ENCODE measurements at places on chromosomes 11 and 22. TPM values are rescaled to one million over a fixed set of nuclear protein-coding genes. Genes with fewer than 3 reads are reported as not detected.

Gene OR2D2
- total RNA-seq = not detected

Gene OR51B5
- total RNA-seq = not detected

Gene CDK2AP2
- 165 TPM for total RNA-seq

Gene GALNT18
- 7.0 TPM for total RNA-seq

Gene APOA5
- total RNA-seq = not detected

Gene NXPE2
- total RNA-seq = not detected

Gene APOL6
- 6.5 TPM for total RNA-seq

Gene COPB1
- total RNA-seq = 132 TPM

Gene KCNJ1
- total RNA-seq = not detected

Gene GLB1L2
- 14.7 TPM for total RNA-seq

Gene DSCAML1
- total RNA-seq = 4.0 TPM

Gene GGT1
- 14.5 TPM for total RNA-seq

Gene RIMBP3C
- not detected for total RNA-seq

Gene PGA4
- not detected for total RNA-seq

Gene CSF2RB
- under 0.01 TPM for total RNA-seq

Gene MAPK11
- 5.4 TPM for total RNA-seq

Gene RASD2
- 0.12 TPM for total RNA-seq

Gene MS4A4A
- not detected for total RNA-seq

Gene MRGPRE
- total RNA-seq = not detected

Gene MMP8
- not detected for total RNA-seq

Gene OLFML1
- total RNA-seq = not detected

Gene MSANTD4
- 14.9 TPM for total RNA-seq

Gene XKR3
- not detected for total RNA-seq

Gene CARD18
- total RNA-seq = not detected

Gene POU2AF3
- not detected for total RNA-seq

Gene TNNI2
- not detected for total RNA-seq

Gene ALDH3B1
- 3.9 TPM for total RNA-seq

Gene NRIP3
- total RNA-seq = 14.5 TPM

Gene OR2AG2
- total RNA-seq = 0.14 TPM

Gene OR8G5
- not detected for total RNA-seq

Gene SLC2A11
- 14.3 TPM for total RNA-seq

Gene OR2AG1
- not detected for total RNA-seq

Gene SLC22A9
- not detected for total RNA-seq

Gene IGLL5
- not detected for total RNA-seq

Gene CHST1
- total RNA-seq = 0.65 TPM

Gene NCR3LG1
- total RNA-seq = 2.3 TPM

Gene CRYBB3
- total RNA-seq = 0.43 TPM

Gene JAM3
- total RNA-seq = 22.0 TPM

Gene ACR
- total RNA-seq = not detected

Gene SLC22A6
- not detected for total RNA-seq

Gene VPS37C
- 21.5 TPM for total RNA-seq

Gene CDON
- total RNA-seq = 4.9 TPM

Gene RANGAP1
- 251 TPM for total RNA-seq

Gene SHANK2
- total RNA-seq = 9.5 TPM

Gene C11orf65
- total RNA-seq = 0.81 TPM

Gene ZBED4
- total RNA-seq = 14.5 TPM

Gene TRIM51
- not detected for total RNA-seq

Gene C1QTNF6
- 2.1 TPM for total RNA-seq

Gene TMPRSS4
- 13.3 TPM for total RNA-seq

Gene OR4D11
- not detected for total RNA-seq

Gene SLC16A8
- 0.06 TPM for total RNA-seq
